Activated gamma-delta T cell treated with Interleukin-2 at 50 U/mL for 16 hours (primary cell): ENCODE measurements at places on chromosomes 12 and 14.

DNA sequence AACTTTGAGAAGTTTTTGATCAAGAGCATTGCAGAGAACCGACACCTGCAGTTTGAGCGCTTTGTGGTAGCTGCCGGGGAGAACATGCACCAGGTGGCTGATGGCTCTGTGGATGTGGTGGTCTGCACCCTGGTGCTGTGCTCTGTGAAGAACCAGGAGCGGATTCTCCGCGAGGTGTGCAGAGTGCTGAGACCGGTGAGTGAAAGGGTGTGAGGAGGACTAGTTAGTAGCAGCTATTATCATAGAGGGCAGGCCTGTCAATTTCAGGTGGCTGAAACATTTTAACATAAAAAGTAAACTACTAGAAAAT lies 27.0 kb upstream of the HIGD1C start:
- peak; percentile 16 for DNase-seq

DNA sequence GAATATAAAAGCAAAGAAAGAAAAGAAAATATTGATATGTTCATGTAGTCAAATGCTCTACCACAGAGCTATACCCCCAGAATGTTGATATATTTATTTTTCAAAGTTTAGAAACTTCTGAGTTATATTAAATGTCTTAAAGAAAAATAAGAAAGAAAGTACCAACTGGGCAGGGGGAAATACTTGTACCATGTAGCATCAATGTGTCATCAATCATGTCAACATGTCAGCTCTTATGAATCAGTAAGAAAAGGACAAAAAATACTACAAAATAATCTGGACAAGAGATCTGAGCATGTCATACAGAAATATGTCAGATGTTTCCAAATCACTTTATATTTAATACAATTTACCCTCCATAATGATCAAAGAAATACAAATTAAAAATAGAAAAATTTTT lies 595.1 kb upstream of the ATP2B1 start:
- no peak for DNase-seq

DNA sequence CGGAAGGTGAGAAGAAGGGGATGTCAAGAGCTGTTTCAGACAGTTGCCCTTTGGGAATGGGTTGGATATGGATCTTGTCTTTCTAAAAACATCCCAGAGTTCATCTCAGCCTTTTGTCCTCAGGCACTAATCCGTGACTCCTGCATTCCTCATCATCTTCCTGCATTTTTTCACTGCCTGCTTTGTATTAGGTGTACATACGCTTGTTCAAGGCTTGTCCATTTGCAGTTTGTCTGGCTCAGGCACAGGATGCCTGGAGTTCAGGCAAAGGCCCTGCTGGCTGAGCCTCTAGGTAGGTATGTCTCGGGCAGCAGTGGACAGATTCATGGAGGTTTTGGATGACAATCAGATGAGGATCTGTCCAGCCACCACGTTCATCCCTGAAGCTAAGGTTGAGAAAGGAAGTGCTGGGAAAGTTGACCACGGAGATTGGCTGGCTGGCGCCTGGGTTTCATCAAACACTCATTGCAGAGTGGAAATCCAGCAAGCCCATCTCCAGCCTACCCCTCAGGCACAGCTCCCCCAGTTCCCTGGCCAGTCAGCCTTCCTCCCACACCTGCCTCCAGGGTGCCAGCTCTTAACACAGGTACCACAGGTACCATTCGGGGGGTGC lies 12.4 kb upstream of the TMEM106C start:
- DNase-seq: no peak

DNA sequence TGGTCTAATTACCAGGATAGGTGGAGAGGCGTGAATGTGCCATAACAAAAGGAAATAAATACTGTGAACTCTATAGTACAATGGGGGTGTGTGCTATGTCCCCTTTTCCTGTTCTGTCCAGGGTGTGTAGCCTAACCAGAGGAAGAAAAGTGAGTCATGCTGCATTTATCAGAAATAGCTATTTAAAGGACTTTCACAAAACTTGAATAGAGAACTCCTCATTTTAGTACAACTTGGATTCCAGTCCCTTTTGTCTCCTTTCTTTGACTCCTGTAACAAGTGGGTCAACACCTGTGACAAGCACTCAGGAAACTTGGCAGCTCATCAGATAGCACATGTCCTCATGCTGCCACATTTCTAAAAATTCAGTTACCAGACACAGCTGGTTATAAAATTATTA lies 123.4 kb downstream of the CCDC91 start:
- no peak for DNase-seq

- no peak for DNase-seq
Measured at GRCh38 chr12:14129611-14130195, 148.3 kb upstream of the GRIN2B start.

- no peak for DNase-seq
Measured at GRCh38 chr14:59961518-59962062, 41.6 kb downstream of the LRRC9 start.

DNA sequence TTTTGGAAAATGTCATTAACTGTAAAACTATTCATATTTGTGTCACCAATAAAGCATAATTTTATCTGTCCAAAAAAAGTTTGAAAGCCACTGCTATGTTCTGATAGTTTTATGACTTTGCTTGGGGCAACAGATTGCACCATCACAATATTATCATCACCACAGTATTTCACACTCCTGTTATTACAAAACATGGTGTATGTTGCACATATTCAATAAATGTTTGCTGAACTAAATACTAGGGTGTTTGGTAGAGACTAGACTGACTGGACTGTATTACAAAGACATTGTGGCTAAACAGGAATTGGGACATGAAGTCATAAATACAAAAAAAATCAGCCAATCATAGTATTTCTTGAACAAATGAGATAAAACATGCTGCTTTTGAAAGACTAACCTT lies 55.1 kb downstream of the PAWR start:
- DNase-seq: no peak

DNA sequence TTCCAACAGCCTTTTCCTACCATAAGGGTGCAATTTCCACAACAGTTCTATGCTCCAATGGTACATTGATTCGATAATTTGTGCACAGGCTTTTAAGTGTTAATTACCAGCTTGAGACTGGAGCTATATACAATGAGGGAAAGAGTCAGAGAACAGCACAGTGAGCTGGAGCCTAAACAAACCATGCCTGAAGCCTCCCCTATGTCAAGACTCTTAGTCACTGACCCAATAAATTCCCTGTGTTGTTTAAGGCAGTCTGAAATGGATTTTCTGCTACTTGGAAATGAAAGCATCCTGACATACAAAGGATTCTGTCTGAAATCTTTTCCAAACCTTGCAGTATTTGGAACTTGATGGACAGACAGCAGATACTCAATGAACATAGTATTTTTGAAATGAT lies 149.0 kb downstream of the EFCAB11 start:
- DNase-seq: no peak

GRCh38 chr12:47721431-47721973 lies 3.8 kb downstream of the ENDOU start:
- peak; percentile 29 for DNase-seq

- no peak for DNase-seq
Measured at GRCh38 chr14:64725261-64725815, 21.1 kb downstream of the PLEKHG3 start.

DNA sequence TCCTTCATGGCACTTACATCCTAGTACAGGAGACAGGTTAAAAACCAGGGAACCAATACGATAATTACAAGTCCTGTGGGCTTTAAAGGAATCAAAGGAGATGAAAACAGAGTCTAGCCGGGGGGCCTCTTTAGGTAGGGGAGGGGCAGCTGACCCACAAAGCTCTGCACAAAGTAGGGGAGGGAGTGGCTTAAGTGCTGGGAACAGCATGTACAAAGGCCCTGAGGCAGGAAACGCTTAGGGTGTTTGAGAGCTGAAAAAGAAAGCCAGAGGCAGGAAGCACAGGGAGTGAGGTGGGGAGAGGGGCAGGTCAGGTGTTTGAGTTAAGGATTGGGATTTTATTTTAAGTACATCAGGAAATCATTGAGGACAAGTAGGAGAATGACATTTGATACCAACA lies 37.7 kb downstream of the ZNF664 start:
- DNase-seq: no peak

DNA sequence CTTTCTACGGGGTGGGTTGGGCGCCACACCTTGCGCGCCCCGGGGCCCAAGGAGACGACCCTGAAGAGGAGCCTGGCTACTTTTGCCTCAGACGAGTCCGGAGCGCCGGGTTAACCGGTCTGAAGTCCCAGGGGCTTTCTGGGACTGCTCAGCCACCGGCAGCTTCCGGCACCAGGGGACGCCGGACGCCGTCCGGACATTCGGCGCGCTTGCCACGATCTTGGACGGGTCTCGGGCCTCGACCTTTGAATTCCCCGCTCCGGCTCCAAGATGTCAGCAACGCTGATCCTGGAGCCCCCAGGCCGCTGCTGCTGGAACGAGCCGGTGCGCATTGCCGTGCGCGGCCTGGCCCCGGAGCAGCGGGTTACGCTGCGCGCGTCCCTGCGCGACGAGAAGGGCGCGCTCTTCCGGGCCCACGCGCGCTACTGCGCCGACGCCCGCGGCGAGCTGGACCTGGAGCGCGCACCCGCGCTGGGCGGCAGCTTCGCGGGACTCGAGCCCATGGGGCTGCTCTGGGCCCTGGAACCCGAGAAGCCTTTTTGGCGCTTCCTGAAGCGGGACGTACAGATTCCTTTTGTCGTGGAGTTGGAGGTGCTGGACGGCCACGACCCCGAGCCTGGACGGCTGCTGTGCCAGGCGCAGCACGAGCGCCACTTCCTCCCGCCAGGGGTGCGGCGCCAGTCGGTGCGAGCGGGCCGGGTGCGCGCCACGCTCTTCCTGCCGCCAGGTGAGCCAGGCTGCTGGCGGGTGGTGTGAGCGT lies at the start of gene ACOT4:
TSS of gene ACOT4 (plus strand) at position 184 of the 760 bp plus-strand sequence. CDS start at position 271, 87 bp downstream.
- DNase-seq: peak; percentile 35

- DNase-seq: peak; percentile 84
Measured at GRCh38 chr14:20989787-20990600, at the start of gene METTL17. METTL17 (plus strand) TSS chr14:20989980; CDS start chr14:20990003, 23 bp downstream.

GRCh38 chr14:64508215-64508776 lies 3.7 kb downstream of the ZBTB1 start:
- no peak for DNase-seq

DNA sequence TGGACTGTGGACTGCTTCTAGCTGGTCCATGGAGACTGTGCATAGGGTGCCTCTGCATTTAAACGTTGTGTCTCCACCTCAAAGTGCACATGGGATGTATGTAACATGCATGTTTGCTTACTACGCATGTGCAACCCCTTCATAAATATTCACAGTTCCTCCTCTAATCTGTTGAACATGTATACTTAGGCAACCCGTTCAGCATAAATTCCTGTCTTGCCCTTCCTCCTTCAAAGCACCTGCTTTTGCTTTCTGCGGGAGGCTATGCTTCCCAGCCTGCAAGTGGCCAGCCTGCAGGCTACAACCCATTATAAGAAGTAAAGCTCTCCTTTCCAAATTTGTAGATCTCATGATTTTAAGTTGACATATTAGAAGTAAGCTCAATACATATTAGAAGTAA lies 33.0 kb upstream of the OVCH1 start:
- no peak for DNase-seq
